ENCODE measurements at places on chromosomes 5 and 9.

GRCh38 chr5:169934990-169935389 is 45.3 kb downstream of the INSYN2B start:
- DNase-seq, result no peak

- no peak for DNase-seq
Measured at GRCh38 chr5:194603-195209, 3.4 kb downstream of the LRRC14B start.

DNA sequence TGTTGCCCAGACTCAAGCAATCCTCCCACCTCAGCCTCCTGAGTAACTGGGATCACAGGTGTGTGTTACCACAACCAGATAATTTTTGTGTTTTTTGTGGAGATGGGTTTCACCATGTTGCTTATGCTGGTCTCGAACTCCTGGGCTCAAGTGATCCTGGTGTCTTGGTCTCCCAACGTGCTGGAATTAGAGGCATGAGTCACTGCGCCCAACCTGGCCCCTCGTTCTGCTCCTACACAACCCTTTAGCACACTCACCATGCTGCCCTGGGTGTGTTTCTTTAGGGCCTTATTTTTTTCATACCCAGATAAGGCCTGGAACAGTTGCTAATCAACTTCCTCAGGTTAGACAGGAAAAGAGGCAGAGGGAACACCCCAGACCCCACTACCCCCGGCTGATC is 2.6 kb downstream of the PDZD2 start:
- no peak for DNase-seq

- peak; percentile 43 for DNase-seq
Measured at GRCh38 chr9:130159915-130160670, 12.1 kb upstream of the NCS1 start.

DNA sequence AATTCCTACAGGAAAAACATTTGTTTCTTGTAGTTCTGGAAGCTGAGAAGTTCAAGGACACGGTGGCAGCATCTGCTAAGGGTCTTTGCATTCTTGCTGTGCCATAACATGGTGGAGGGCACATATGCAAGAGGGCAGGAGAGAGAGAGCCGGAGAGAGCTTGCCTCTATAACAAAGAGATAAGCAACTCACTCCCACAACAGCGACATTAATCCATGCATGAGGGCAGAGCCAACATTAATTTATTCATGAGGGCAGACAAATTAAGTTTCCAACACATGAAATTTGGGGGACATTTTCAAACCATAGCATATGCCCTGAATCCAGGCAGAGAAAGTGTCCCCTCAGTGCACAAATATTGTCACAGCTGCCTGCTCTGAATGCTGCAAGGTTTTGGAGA is 4.4 kb upstream of the GTF3C5 start:
- no peak for DNase-seq

- DNase-seq, result no peak
Measured at GRCh38 chr5:31770998-31771397, 132.1 kb downstream of the PDZD2 start.

GRCh38 chr5:137622850-137623249 is 113.0 kb downstream of the KLHL3 start:
- DNase-seq, result no peak

- DNase-seq, result no peak
Measured at GRCh38 chr5:123261752-123262151, 161.5 kb downstream of the CEP120 start.

DNA sequence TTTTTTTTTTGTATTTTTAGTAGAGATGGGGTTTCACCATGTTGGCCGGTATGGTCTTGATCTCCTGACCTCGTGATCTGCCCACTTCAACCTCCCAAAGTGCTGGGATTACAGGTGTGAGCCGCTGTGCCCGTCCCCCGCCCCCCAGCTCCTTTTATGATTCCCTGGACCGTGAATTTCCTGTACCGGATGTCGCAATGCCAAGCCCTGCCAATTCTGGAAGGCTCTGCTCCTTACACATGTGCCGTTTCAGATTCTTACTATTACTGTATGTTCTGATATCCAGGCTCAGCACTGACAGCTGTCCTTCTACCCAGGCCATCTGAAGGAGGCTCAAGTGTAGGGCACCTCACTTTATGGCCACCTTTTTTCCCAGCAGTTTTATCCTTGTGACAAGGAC is 100.1 kb downstream of the PLCXD3 start:
- DNase-seq, result no peak

DNA sequence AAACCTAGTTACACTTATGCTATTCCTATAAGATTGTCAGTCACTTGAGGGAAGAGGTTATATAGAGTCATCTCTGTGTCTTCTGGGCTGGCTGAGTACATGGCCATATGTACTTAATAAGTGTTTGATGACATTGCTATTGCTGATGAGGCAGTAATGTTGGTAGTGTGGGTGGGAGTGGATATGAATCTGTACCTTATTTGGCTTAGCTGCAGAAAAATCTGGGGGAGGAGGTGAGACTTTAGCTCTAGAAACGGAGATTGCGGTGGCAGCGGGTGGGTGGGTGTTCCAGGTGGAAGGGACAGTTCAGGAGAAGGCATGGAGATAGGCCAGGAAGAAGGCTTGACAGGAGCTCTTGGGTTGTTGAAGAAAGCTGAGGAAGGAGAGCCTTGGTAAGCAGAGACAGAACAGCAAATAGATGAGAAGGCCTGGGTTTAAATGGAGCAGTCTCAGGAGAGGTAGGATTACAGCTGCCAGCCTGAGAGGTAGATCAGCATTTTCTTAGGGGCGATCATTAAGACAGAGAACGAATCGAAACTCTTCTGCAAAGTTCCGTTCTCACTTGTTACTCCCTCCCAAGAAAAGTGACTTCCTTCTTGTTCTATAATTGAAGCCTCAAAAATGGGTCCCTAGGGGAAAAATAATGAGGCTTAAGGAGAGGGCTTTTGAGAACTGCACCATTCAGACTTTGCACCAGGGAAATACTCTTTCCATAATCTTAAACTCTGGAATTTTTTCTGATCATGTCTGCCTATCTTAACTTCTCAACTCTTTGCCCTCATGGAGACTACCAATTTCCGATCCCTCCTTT is 160.5 kb downstream of the UNC13B start:
- DNase-seq, result no peak

DNA sequence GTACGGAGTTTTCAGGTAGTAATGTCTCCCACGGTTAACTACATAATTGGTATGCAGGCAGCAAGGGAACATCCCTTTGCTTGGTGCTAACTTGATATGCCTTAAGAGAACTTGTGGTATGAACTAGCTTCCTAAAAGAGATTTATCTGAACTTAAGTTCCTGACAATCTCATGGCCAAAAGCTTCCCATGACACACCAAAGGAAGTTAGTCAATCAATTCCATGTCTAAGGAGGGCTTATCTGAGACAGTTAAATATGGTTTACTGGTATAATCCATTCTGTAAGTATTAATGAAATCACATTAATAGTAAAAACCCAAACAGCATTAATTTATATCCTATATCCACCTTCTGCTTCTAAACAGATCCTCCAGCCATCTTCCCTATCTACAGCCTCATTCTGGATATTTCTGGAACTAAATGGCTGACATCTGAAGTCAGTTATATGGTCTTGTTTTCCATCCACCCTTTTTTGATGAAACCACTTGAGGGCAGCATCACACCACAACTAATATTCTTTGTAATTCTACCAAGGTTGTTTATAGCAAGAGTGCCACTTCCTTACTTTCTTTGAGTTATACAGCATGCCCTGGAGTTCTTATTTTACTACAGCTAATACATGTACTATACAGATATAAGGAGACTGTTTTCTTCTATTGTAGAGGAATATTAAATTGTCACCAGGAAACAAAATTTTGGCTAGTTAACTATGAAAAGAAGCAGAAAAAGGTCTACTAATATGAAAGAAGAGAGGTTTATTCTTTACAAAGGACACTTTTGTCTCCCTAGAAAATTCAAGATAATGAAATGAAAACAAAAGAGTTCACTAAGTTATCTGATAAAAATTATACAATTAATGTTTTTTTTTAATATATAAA is 34.7 kb downstream of the SHOC1 start:
- peak; percentile 47 for DNase-seq

DNA sequence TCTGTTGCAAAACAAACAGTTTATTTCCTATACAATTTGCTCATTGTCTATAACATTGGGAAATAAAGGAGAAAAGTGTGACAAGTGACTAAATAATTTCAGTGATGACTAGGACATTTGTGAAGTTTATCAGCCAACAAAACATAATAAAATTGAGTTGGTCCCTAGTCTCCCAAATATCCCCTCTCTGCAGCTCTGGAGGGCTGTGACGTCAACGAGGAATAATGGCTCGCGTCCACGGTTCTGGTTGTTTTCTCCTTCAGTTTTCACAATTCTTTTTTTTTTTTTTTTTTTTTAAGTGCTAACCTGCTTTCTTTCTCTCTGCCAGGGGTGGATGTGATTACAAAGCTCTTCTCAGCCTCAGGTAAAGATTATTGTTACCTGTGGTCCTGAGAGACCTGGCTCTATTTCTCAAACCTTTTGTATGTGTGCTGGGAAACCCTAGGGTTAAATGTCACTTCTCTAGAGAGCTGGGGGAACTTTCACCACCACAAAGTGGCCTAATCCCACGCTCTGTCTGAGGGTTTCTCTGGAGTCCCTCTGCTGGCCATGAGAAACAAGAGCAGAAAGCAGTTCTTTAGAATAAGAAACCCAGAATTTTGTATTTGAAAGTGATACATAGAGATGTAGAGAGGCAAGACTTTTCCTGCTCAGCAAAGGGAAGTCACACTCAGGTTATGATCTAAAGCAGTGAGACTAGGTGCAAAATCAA is 36.2 kb upstream of the ANKRD55 start:
- peak; percentile 36 for DNase-seq

- DNase-seq, result no peak
Measured at GRCh38 chr9:6620353-6620752, 25.2 kb downstream of the GLDC start.

- no peak for DNase-seq
Measured at GRCh38 chr5:98110282-98110691, 663.2 kb upstream of the RGMB start.

- DNase-seq, result no peak
Measured at GRCh38 chr9:129068990-129069861, 11.7 kb upstream of the DOLPP1 start.

GRCh38 chr9:123127512-123128075 is 94.1 kb downstream of the GPR21 start:
- DNase-seq, result no peak

DNA sequence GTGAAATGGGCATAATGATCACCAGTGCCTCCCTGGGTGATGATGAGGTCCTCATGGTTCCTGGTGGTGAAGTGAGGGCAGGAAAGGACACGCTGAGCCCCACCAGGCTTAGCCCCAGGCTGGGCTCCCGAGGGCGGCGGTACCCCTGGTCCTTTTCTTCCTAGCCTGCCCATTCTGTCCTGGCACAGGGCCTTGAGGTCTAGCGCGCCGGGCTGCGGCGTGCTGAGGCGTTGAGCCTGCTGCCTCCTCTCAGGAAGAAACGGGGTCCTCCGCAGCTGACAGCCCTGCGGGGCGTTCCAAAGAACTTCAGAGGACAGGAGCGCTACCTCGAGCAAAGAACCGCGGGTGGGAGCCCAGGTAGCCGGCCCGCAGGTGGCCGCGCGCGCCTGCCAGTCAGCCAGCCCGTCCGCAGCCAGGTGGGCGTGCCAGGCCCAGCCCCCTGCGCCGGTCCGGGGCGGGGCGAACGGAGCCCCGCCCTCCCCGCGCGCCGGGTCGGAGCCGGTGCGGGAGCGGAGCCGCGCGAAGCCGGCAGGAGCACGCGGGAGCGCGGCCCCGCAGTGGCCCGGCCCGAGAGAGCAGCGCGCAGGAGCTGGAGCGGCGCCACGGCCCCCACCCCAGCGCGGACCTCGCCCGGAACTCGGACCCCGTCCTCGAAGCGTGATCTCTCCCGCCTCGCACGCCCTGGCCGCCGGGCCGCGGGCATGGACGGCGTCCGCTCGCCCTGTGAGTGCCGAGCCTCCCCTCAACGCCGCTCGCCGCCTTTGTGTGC is at the start of gene WNK2:
WNK2 (plus strand) TSS at position 477 of the 769 bp plus-strand sequence. CDS start 791 bp downstream, outside the sequence.
- peak; percentile 99 for DNase-seq

DNA sequence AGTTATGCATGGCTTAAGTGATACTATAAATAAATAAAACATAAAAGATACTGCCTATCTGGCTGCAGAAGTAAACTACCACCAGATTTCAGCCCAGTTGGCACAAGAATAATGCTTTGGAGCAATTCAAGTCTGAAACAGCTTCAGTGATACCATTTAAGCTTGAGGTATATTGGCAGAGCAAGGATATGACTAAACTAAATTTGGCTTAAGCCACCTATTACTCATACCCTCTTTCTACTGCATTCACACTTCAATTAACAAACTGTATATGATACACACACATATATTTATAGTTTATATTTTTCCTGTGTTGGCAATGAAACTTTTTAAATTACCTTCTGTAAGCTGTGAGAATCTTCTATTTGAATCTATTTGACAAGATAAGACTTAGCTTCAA is 431.9 kb downstream of the ANXA1 start:
- DNase-seq, result no peak

DNA sequence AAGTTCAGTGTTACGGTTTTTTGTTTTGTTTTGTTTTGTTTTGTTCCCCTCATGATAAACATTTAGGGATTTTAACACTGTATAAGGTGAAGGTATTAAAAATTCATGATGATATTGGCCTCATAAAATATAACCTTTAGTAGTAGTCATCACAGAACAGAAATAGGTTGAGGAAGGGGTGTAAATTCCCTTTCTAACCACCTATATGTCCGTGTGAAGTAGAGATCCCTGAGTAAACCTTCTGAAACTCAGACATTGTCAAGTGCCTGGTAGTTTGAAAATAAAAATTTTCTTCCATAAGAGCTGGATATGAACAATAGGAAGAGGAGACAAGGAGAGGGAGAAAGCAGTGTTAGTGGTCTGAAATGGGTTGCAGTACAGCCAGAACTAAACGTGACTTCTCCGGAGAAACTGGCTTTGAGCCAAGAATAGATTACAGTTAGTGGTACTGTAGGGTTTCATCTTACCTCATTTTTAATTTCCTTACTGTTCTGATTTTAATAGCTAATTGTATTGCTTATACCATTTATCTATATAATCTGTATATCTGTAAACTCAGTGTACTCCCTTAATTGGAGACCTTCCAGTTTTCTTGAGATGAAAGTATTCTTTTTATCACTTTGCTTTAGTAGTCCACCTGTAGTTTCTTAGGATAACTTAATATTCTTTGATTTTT is 18.3 kb downstream of the UGCG start:
- no peak for DNase-seq

DNA sequence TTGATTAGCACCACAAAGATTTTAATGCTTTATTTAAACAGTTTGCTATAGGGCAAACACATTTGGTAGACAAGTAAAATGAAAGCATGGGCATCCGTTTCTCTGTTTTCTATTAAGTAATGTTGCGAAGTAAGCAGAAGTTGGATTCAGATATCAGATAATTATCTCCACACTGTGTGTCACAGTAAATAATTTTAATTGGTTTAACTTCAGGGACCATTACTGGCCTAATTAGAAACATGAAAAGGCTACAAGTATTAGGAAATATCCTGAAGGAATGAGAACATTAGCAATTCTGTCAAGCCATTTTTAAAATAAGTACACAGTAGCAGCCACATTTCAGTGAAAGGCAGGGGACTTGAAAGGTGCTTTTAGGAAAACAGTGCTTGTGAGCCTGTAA is 975.4 kb downstream of the NR2F1-AS1 start:
- no peak for DNase-seq

GRCh38 chr9:136044971-136045594 is 50.0 kb downstream of the NACC2 start:
- DNase-seq, result no peak
